B cell (primary cell): ENCODE measurements at places on chromosomes 4 and X.

GRCh38 chrX:69197690-69198089 lies 32.4 kb upstream of the PJA1 start:
- no peak for DNase-seq

GRCh38 chr4:89539374-89539773 lies 231.8 kb upstream of the GPRIN3 start:
- DNase-seq: no peak

DNA sequence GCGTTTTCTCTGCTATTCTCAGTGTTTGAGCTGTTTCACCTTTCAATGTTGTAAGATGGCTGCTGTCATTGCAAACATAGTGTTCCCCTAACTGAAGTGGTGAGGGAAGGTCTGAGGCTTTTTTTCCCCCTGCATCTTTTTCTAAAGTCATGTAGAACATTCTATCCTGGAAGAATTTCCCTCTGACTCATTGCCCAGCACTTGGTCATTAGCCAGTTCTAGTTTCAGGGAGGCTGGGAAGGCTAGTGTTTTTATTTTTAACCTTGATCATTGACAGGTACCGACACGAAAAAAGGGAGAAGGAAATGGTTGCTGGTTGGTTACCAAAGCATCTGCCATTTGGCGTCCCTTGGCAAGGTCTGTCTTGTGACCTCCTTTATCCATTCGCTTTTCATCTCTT lies 6.6 kb downstream of the LANCL3 start:
- DNase-seq: no peak

DNA sequence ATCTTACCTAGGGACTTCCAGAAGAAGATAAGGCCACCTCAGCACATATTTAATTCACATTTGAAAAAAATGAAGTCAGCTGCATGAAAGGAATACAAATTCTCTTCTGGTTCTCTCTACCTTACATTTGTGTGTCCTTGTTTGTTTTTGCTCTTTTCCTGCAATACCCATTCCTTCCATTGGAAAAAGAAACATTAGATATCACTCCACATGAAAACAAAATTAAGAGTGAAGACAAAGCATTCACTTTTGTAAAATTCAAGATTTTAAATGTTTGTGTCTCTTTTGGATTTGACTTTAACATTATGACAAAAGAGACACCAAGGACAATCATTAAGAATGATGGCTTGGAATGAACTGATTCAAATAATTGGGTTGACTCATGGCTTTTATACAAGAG lies 1351.8 kb downstream of the FSTL5 start:
- DNase-seq: no peak

DNA sequence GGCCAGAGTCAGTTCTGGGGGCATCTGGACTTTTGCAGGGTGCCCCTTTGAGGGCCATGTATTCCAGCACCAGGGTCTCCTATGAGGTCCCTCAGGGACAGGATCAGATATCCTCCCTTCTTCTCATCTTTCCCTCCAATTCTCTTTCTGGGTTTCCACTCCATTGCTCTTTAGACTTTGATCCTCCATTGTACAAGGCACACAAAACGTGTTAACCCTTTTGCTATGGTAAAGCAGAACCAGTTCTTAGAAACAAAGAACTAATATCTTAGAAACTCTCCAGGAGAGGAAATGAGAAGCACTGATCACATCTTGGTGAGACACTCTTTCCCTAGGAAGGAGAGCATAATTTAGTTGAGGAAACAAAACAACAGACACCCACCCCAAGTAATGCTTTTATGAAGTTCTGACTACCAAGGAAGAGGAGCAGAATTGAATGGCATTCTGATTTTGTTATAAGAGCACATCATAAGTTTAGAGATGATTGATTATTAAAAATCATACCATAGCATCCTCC lies 200.7 kb upstream of the NPY2R start:
- DNase-seq: no peak

GRCh38 chr4:76564123-76564915 lies 129.3 kb downstream of the SHROOM3 start:
- DNase-seq: no peak

GRCh38 chr4:65416891-65417290 lies 253.4 kb downstream of the EPHA5 start:
- no peak for DNase-seq

DNA sequence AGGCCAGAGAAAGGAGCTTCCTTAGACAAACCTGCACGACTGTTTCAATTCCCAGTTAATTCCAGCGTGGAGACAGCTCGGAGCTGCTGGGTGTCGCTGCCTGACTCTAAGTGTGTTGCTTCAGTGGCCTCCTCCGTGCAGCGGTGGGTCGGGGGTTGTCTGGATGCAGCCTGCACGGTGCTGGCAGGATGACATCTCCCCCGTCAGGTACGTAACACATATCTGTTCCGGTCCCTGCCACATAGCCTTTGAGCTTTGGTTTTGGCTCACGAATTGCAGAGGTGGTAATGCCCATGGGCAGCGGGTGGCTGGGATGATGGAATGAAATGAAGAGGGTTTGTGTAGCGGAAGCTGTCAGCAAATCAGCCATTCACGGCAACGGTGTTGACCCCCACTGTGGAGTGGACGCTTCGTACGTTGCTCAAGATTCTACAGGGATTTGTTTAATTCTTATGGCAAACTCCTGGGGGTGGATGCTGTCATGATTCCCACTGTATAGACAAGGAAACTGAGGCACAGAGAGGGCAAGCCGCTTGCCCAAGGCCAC lies 33.7 kb upstream of the HMX1 start:
- DNase-seq: no peak

GRCh38 chrX:15663439-15663838 lies 1.2 kb downstream of the CLTRN start:
- no peak for DNase-seq

GRCh38 chrX:101550362-101550750 lies at the start of gene ARMCX1:
Gene ARMCX1 (plus strand): TSS chrX:101550547. CDS start chrX:101552931, 2,384 bp downstream.
- DNase-seq: peak; percentile 25

DNA sequence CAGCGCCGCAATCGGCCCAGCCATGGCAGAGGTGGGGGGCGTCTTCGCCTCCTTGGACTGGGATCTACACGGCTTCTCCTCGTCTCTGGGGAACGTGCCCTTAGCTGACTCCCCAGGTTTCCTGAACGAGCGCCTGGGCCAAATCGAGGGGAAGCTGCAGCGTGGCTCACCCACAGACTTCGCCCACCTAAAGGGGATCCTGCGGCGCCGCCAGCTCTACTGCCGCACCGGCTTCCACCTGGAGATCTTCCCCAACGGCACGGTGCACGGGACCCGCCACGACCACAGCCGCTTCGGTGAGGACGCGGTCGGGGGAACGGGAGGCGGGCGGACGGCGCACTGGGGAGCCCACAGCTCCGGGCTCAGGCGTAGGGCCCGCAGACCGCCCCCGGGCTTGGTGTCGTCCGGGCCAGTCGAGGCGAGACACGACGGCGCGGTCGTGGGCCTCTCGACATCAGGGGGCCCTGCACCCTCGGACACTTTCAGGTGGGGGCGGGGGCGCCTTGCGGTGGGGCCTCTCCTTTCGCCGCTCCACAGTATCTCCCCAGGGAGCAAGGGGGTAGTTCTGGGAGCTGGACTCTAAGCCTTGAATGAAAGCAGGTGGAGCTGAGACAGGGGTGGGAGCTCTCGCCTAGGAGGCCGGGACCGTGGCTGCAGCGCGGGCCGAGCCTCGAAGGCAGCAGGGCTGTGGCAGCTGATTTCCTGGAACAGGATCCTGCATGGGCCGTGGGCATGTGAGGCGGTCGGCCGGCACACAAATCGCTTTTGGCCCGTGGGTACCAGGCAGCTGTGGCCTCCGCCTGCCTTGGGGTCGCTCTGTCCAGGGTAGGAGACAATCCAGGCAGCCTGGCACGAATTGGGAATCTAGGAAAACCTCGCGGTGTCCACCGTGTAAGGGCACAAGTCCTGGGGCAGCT lies 722 bp downstream of the FGF16 start:
- peak; percentile 6 for DNase-seq

DNA sequence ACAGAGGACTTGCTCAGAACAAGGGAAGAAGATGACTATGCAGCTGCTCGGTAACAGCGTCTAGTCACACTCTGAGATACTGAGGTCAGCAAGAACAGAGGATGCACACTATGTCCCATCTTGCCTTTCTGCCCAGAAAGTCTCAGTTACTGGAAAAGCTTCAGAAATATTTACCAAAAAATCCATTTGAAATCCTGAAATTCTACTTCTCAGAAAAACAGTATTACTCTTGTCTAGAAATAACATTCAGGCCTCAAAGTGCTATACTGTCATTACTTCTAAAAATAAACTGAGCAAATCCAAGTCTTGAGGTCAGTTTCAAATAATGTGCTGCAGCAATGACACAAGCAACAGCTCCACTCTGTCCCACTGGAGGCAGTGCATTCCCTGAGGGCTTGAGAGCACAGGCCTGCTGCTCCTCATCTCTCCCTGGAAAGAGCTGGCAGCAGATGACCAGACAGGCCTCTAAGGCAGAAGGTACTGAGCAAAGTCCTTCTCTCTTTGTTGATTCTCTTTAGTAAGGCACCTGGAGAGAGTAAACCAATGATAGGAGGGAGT lies 76.9 kb downstream of the CAMK2D start:
- no peak for DNase-seq

DNA sequence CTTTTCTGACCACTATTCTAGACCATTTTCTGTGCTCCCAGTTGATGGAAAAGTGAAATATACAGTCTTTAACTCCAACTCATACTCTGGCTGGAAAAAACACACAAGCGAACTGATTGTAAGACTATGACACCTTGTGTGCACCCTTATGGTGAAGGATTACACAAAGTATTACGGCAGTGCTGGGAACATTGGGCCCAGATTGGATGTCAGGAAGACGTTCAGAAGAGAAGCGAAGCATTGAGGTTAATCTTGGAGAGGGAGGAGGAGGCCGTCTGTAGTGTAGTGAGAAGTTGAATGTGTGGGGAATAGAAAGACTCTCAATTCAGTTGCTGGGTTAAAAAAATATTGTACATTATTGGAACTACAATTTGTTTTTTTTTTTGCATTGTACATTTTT lies 50.0 kb downstream of the GRIA2 start:
- no peak for DNase-seq

DNA sequence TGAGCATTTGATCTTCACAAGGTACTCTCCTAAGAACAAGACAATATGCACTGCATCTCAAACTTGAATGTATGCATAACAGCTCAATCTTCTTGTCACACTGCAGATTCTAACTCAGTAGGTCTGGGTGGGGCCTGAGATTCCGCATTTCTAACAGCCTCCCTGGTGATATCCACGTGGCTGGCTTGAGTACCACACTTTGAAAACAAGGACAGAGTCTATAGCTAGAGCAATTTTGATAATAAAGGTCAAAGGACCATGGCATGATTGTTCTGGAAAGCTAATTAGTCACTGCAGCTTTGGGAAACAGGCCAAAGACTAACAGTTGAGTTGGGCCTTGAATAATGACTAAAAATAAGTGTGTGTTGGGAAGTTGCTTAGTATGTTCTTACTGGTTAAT lies 213.3 kb downstream of the GBA3 start:
- DNase-seq: no peak

DNA sequence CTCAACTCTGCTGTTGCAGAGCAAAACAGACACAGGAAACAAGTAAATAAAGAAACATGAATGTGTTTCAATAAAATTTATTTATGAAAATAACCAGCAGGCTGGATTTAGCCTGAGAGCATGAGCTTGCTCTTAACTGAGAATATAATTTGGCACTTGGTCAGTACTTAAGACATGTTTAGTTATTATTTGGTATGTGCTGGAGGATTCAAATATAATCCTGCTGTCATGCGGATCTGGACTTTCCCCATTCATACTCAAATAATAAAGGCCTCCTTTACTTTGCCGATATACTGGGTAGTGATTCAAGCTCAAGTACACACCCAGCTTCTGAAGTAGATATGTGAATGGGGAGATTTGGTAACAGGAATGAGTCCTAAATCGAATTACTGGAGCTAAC lies 465.5 kb upstream of the HS3ST1 start:
- DNase-seq: no peak

DNA sequence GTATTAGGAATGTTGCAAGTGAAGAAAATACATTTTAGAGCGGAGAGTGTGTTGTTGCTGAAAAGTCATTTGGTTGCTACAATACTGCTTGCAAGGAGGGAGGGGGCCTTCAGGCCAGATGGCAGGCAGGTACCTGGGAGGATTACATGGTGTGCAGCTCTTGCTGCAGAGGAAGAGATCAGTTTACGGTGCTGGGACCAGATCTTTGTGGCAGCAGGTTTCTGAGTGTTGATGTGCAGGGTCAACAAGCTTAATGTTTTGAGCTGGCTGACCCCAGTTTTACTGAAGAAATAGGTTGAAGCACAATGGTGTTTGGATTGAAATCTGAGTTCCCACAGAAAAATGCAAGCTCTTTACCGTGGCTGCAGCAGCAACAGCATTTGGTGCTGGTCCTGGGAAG lies 96.4 kb upstream of the DDIT4L start:
- no peak for DNase-seq

DNA sequence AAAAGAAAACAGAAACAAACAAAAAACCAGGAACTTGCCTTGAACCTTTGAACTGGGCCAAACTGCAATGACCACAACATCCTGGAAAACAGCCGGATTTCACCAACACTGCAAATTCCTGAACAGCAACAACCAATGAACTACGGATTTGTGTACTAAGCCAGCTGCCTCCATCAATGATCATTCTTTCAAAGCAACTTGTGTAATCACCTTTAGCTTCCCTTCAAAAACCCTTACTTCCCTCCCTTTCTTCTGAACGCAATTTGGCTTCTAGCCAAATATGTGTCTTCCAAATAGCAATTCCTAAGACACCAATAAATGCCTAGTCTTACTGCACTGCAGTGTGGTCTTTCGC lies 98.5 kb upstream of the FAM47C start:
- no peak for DNase-seq

DNA sequence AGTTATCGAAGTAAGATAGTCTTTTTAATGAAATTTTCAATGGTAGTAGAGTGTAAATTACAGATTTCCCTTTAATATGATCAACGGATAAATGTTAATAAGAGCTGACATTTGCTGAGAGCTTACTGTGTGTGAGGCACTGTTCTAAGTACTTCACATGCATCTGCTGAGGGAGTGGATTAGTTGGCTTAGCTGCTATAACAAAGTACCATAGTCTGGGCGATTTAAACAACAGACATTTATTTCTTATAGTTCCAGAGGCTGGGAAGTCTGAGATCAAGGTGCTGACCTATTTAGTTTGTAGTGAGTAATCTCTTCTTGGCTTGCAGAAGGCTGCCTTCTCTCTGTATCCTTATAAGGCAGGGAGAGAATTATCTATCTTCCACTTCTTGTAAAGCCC lies 174.3 kb downstream of the CEP135 start:
- DNase-seq: no peak

DNA sequence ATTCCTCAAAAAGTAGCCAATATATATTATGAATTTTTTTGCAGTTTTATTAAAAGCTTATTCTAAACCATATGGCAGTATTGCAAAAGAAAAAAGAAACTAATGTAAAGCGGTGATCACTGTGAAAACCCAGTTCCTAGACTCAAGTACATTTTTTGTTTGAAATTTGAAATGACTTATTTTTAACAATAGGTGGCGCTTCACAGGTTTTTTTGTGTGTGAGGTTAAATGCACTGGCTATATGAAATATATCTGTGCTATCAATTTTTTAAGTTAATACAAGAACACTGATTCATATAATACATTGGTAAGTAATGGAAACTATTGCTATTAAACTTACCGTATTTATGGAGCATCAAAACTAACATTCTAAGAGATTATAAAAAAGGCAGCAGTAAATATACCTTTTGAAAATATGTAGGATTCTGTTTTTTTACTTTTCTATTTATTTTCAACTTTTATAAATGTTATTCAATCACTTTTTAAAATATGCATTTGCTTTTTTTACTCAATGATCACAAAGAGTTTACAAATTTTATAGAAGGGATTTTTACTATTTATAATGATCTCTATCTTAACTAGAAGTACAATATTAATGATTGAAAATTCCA lies 5.6 kb upstream of the SPRY1 start:
- DNase-seq: peak; percentile 53
